ENCODE measurements at places on chromosomes 12 and 14.

DNA sequence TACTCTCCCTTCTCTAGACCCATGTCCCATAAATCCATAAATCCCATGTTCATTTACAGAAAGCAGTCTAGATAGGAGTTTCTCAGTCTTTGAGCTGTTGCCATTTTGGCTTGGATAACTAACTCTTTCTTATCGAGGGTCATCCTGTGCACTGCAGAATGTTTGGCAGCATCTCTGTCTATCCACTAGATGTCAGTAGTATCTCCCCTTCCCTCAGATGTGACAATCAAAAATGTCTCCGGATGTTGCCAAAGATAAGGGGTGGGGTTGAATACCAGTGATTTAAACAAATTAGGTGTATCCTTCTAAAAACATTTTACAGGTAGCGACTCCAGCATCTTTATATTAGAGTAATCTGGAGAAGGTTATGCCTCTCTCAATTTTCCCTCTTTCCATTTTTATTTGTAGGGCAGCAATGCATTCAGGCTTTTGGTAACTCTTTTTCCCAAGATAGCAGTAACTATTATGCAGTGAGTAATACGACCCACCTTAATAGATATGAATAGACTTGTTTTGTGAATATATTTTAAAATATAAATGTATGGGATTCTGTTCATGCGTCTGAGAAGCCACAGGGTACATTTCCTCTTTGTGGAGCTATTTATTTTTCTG lies 100.7 kb downstream of the LRRK2 start:
- peak; percentile 57 for DNase-seq

- DNase-seq, result peak; percentile 20
Observed at GRCh38 chr12:121806009-121806545, 2.3 kb downstream of the SETD1B start.

- no peak for DNase-seq
Observed at GRCh38 chr14:45373877-45374276, 120.9 kb upstream of the MIS18BP1 start.

DNA sequence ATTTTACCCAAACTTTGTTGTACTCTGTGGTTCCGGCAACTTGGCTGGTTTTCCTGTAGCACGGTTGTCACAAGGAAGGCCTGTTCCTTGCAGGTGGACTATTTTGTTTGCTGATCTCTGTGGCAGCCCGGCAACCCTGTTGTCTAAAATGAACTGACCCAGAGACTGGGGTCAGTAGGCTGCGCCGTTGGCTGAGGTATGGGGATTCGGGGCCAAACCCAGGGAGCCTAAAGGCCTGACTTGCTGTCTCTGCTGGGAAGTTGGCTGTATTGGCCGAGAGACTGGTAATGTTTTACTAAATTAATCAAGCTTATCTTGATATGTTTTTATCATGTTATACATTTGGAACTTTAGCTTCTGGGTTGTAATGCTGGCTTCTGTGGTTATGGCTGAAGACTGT lies 13.8 kb downstream of the SMIM41 start:
- DNase-seq, result no peak

DNA sequence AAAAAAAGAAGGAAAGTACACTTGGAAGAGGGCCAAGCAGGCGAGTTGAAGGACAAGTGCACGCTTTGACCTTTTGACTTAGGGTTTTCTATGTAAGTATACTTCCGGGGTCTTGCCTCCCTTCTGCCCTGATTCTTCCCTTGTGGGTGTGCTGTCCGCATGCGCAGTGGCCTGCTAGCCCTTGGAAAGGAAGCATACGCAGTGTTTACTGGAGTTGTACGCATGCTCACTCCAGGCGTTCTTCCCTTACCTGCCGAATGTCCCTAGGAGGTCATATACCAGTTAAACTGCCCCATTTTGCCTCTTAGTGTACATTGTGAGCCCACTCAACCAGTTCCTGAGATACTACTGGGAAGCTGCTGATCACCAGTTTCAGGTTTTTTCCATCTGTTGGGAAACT lies 15.7 kb upstream of the DDHD1 start:
- no peak for DNase-seq

DNA sequence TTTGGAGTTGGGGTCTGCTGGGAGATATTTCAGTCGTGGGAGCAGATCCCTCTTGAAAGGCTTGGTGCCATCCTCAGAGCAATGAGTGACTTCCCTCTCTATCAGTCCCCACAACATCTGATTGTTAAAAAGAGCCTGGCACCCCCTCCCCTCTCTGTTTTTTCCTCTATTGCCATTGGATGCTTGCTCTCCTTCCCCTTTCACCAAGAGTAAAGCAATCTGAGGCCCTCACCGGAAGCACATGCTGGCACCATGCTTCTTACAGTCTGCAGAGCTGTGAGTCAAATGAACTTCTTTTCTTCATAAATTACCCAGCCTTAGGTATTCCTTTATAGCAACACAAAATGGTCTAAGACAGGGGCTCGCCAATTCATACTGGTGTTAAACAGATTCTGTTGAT lies 99.1 kb upstream of the CCND2 start:
- no peak for DNase-seq

GRCh38 chr14:60805841-60806430 lies 71.4 kb downstream of the MNAT1 start:
- DNase-seq, result no peak

GRCh38 chr12:52224151-52224550 lies 8.9 kb upstream of the KRT7 start:
- DNase-seq, result no peak

DNA sequence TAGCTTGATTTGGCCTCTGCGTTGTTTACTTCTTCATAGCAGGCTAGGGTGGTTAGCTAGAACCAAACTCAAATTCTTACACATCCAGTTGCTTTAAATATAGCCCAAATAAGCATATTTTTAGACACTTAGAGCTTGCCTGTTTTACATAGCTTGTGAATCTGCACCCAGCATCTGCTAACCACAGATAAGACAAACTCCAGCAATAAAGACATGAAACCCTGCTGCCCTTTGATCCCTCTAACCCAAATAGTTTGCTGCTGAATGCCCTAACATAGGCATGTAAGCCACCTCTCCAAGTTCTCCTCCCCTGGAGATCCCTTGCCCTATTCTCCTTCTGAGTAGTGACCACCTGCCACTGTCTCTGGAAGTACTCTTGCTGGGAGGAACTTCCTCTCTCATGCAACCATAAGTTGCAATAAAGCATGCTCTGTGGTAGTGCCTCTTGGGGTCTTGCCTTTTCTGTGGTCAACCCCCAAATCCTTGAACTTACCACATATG lies 185.6 kb downstream of the TMEM117 start:
- no peak for DNase-seq

DNA sequence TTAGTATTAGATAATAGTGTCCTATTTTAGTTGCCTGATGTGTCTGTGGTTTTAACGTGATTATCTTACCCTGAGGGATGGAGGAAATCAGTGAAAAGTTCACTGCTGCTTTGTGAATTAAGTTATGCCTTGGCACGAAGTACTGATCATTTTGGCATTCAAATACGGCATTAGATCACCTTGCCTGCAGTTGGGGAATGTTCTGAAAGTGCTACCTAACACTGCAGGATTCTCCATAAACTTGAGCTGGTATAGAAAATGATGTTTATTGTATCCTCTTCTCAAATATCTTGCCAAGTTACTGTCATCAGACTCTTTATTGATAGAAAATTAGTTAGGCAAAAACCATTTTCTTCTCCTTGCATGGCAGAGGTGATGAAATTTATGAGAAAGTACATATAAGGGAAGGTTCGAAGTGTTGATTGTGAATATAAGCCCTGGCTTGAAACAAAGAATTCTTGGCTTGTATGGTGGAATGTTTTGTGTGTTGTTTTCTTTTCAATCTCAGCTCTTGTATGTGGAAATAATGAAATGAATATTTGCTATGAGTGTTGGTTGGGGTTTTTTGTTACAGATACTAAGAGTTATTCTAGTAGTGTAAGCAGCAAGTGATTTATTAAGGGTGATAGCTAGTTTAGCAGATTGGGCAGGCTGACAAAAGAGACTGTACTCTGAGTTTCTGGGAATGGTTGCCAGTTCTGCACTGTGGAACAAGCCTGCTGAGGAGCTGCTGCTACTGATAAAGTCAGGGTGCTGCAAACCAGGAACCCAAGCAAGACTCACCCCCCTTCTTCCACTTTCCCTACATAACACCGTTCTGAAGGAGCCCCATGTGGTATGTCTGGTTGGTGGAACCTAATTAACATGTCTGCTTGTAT lies 448.3 kb downstream of the PCNX1 start:
- no peak for DNase-seq

GRCh38 chr12:51171884-51172514 lies 936 bp downstream of the TFCP2 start:
- DNase-seq, result peak; percentile 10

- DNase-seq, result peak; percentile 84
Observed at GRCh38 chr12:83224012-83224411, 537.3 kb downstream of the TMTC2 start.

DNA sequence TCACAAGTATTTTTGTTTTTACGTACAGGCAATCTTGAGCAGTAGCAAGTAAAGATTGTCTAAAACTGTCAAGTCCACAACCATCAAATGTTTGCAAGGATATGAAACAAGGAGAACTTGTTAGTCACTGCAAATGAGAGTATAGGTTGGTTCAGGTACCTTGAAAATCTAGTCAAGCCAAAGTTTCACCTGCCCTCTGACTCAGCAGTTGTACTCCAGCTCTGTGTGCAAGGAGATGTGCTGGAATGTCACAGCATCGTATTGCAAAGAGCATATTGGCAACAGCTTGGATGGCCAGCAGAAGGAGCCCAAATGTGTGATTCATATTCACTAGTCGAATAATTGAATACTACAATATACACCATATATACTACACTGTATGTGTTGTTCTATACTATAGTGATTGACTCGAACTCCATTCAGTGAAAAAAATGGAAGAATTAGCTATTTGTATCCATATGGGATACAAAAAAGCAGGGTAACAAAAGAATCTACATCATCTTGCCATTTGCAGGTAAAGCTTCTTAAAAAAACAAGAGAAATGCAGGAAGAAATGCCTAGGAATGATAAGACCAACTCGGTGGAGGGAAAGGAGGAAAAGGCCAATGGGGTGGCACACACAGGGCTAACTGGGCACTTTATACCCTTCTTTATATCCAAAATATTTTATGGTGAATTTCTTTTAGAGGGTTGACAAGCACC lies 44.0 kb downstream of the EID3 start:
- no peak for DNase-seq

- DNase-seq, result no peak
Observed at GRCh38 chr12:96456265-96456974, 33.0 kb upstream of the CFAP54 start.

DNA sequence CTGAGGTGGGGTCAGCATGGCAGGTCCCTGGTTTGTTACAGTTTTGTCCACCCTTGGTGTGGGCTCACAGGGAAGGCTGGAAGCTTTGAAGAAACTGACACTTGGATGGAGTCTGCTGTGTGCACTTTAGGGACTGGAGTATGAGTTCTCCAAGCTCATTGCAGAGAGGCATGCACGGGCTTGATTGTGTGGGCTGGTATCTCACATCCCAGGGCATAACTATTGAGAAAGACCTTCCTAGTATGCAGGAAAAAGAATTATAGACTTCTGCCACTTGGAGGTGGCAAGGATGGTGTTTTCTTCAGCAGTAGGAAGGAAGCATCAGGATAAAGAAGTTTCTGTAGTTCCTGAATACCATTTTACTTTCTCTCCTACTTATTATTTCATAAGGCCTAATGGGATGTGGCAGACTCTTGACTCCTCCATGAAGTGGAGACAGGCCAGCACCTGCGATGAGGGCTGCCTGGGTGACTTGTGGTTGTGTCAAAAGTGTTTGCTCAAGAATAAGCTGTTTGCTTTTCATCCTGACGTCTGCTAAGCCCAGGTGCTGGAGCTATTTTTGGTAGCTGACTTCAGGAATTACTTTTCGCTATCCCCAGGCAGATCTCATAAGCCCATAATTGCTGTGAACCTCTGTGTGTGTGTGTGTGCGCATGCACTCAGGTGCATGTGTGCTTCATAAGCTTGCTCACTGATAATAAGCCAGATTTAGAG lies 125.8 kb downstream of the KTN1 start:
- no peak for DNase-seq

DNA sequence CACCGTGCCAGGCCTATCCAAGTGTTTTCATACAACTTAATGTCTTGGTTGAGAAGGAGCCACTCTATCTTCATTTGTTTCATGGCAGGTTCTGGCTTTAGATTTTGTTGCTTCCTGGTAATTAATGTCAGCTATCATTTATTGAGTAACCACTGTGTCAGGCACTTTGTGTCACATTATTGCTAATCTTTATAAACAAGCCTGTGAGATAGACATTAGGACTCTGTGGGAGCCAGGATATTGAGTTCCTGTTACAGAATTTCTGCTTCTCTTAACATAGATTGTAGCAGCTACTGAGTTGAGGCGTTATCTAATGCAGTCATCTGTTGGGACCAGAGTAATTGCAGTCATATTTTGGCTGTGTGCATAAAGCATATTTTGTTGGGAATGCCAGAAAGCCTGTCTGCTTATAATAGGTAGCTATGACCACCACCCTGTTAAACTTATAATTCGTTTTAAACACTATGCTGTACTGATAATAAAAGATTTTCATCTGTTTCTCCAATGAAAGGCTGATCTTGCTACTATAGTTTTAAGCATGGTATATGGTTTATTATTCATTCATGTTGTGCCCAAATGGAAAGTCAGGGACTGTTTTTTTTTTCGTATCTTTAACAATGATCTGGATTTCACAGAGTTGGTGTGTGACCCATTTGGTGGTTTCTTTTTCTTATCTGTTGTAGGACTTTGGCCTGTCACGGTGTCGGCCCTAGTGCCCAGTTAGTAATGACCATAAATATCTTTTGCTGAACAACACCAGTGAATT lies 432.6 kb downstream of the PCNX1 start:
- no peak for DNase-seq

GRCh38 chr12:28980436-28980835 lies 168.6 kb upstream of the FAR2 start:
- no peak for DNase-seq

DNA sequence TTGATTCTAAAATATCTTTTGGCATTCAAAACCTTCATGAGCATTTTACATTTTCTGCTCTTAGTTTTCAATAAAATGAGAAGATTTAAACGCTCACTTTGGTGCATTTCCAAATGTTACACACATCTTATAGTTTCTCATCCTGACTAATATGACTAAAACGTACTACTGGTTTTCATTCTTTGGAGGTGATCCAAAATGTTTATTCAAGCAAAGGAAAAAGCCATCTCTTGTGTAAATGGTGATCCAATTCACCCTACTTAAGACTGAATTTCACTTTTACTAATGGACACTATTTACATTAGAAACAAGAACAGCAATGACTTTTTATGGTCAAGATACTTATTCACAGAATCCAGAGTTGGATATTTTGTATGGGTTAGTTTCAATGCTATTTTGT lies 86.6 kb downstream of the KITLG start:
- no peak for DNase-seq

DNA sequence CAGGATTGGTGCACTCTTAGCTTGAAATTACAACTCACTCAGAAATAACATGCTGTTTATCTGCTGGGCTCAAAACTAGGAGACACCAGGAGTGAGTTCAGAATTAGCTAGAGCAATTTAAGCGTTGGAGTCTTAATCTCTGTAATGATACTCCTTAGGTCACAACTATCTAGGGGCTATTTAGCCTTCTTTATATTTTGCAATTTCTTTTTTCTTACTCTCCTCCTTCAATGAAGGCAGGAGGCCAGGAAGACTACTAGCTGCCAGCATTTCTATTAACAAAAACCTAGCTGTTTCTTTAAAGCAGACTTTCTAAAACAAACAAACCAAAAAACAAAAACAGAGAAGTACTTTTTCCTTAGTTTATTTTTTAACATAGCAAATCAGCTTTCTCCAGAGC lies 226.2 kb downstream of the TRHDE start:
- DNase-seq, result no peak

GRCh38 chr12:53743266-53744129 lies 8.3 kb downstream of the CISTR start:
- peak; percentile 47 for DNase-seq

All from AML-193 (cell line).